A549 treated with Mapracorat at 1 μM for 4 hours (cell line): ENCODE measurements at places on chromosomes 4 and X. TPM values are rescaled to one million over a fixed set of nuclear protein-coding genes. Genes with fewer than 3 reads are reported as not detected.

AVPR2 gene
- 0.11 to 0.22 TPM in 2 of 5 replicates, not detected in the others for total RNA-seq

HTR2C gene
- total RNA-seq: not detected in 5 replicates

SLC39A8 gene
- total RNA-seq: 9.3 to 10.7 TPM (median 9.8 TPM) in 5 replicates

UGT2B10 gene
- total RNA-seq: 0.15 TPM in 1 of 5 replicates, not detected in the others

CCNA2 gene
- 38.3 to 47.7 TPM (median 44.3 TPM) in 5 replicates for total RNA-seq

DGKQ gene
- 4.2 to 9.0 TPM (median 8.1 TPM) in 5 replicates for total RNA-seq

AFM gene
- total RNA-seq: not detected in 5 replicates

IL1RAPL1 gene
- total RNA-seq: not detected in 5 replicates

MAGEC1 gene
- 0.05 to 0.10 TPM in 2 of 5 replicates, not detected in the others for total RNA-seq

SUPT20HL2 gene
- total RNA-seq: not detected in 5 replicates

SLC6A14 gene
- not detected in 5 replicates for total RNA-seq

NWD2 gene
- not detected in 5 replicates for total RNA-seq

STK32B gene
- total RNA-seq: 14.9 to 17.7 TPM (median 16.1 TPM) in 5 replicates

RNF150 gene
- 0.20 to 0.64 TPM (median 0.30 TPM) in 5 replicates for total RNA-seq

GJB1 gene
- 0.09 to 0.13 TPM (median 0.10 TPM) in 3 of 5 replicates, not detected in the others for total RNA-seq

EPGN gene
- total RNA-seq: not detected in 5 replicates

ZNF185 gene
- total RNA-seq: 6.9 to 8.3 TPM (median 7.4 TPM) in 5 replicates

SOD3 gene
- total RNA-seq: not detected in 5 replicates

SNCA gene
- 0.13 to 0.48 TPM (median 0.23 TPM) in 3 of 5 replicates, not detected in the others for total RNA-seq

SMR3B gene
- total RNA-seq: not detected in 5 replicates

NUDT11 gene
- total RNA-seq: 2.2 to 3.5 TPM (median 2.6 TPM) in 5 replicates

ARX gene
- 0.34 to 0.59 TPM (median 0.48 TPM) in 5 replicates for total RNA-seq

TMEM185A gene
- 25.7 to 28.7 TPM (median 27.0 TPM) in 5 replicates for total RNA-seq

STAG2 gene
- 23.6 to 41.3 TPM (median 34.7 TPM) in 5 replicates for total RNA-seq

C4orf51 gene
- total RNA-seq: not detected in 5 replicates

BEX2 gene
- total RNA-seq: 7.1 to 12.1 TPM (median 11.3 TPM) in 5 replicates

RS1 gene
- not detected in 5 replicates for total RNA-seq

BEX3 gene
- total RNA-seq: 249 to 266 TPM (median 261 TPM) in 5 replicates
